ENCODE measurements at places on chromosomes 1 and 21.
A peak's percentile ranks its signal among the peaks of the same experiment; 100 is the strongest.

GRCh38 chr1:47679301-47679791 is 241.5 kb downstream of the FOXD2 start:
- no peak for DNase-seq

DNA sequence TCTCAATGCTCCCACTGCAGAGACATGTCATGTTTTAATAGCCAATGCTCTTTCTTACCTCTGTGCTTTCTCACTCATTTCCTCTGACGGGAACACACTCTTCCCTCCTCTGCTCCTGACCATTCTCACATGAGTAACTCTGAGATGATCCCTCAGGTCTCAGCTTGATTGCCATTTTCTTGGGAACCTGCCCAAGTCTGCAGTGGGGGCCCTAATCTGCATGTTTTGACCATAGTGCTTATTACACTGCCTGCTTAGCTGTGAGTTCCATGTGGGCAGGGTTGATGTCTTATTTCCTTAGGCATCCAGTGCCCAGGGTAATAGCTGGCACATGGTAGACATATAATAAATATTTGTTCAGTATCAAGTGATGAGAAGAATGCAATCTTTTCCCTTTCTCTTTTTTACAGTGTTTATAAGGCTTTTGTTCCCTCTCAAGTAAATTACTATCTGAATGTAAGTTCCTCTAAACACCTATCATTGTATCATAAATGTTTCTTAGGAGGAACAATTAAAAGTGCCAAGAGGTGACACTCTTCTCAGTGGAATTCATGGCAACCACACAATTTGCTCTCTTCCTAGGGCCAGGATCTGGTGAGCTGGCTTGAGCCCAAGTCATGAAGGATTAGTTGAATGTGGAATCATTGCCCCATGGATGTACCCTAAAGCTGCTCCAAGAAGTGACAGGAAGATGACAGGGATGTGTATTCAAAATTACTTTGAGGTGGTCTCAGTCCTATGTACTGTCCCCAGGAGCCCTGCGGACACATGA is 485.4 kb upstream of the USP24 start:
- DNase-seq, result no peak

DNA sequence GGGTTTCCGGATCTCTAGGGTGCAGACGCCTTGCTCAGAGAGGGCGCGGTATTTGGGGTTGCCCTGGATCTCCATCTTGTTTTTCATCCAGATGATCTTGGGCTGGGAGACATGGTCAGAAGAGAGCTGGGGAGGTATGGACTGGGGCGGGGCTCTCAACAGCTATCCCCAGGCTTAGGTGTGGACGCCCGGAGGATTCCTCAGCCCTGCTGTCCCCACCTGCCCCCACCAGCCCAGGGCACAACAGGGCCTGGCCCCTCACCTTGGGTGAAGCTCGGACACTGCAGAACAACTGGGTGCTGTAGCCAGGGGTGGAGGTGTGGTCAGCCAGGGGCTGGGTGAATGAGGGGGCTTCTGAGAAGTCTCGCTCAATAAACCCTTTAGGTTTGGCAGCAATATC is 6.6 kb downstream of the MYBPH start:
- no peak for DNase-seq

GRCh38 chr1:55380355-55380970 is 165.3 kb upstream of the USP24 start:
- DNase-seq, result peak; percentile 12

- no peak for DNase-seq
Observed at GRCh38 chr21:36255663-36256062, 64.3 kb upstream of the MORC3 start.

DNA sequence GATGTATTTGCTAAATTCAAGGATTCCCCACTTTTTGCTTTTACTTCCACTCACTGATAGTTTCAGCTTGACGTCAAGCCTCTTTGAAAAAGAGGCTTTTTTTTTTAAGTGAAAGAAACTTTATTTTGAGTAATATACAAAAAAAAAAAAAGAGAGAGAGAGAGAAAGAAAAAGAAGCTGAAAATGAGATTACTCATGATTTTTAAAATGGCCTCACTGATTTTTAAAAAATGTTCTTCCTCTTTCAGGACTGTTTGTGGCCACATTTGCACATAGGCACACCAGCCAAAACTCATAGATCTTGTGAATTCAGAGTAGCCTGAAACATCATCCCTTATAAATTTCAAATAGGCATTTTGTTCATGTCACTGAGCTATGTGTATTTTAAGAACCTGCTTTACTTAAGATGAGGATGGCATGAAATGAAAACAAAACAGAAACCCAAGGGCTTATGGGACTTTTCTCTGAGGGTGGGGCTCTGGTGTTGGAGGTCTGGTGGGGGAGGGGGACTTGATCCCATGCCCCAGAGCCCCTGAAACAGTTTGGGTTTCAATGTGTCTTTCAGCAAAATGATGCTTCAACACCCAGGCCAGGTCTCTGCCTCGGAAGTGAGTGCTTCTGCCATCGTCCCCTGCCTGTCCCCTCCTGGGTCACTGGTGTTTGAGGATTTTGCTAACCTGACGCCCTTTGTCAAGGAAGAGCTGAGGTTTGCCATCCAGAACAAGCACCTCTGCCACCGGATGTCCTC is 6.1 kb downstream of the ATF3 start:
- no peak for DNase-seq

- DNase-seq, result peak; percentile 61
Observed at GRCh38 chr1:244049162-244050013, 1.7 kb upstream of the ZBTB18 start.

- DNase-seq, result no peak
Observed at GRCh38 chr1:85459290-85459689, 5.7 kb downstream of the DDAH1 start.

GRCh38 chr1:5935026-5935425 is 57.2 kb downstream of the NPHP4 start:
- DNase-seq, result no peak

- peak; percentile 16 for DNase-seq
Observed at GRCh38 chr1:174023440-174023839, 1.3 kb upstream of the RC3H1 start.

- no peak for DNase-seq
Observed at GRCh38 chr1:107149946-107150345, 9.1 kb downstream of the NTNG1 start.

DNA sequence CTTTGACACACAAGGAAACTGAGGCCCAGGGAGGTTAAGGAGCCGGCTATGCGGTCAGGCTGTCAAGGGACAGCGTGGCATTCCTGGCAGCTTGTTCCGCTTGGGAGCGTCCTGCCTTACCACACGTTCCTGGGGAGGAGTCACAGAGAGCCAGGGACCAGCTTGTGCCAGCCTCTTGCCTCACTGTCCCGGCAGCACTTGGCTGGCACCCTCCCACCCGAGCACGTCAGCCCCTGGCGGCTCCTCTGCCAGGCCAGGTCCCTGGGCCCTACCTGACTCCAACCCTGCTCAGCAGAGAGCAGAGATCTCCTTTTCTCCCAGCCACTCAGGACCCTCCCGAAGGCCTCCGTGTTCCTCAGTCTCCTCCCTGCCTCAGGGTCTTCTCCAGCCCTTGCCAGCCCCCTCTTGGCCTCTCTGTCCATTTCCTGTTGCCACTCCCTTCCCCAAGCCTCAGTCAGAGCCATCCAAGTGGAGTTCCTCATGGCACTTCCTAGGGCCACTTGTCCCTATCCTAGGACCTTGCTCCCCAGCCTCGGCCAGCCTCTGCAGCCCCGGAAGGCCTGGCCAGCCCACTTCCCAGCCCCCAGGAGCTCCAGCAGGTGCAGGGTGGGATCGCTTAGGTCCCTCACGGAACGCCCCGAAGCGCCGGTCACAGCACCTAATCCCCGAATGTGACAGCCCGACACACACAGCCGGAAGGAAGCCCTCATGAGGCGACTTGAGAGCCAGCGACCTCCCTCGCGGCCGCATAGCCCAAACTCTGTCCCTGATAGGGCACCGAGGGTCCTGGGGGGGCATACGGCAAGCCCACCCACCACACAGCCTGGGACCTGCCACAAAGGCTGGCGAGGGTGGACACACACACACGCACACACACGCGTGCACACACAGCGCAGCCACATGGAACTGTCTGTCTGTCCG is 130.3 kb downstream of the CASZ1 start:
- no peak for DNase-seq

GRCh38 chr1:154466921-154467417 is 35.0 kb upstream of the TDRD10 start:
- DNase-seq, result no peak

DNA sequence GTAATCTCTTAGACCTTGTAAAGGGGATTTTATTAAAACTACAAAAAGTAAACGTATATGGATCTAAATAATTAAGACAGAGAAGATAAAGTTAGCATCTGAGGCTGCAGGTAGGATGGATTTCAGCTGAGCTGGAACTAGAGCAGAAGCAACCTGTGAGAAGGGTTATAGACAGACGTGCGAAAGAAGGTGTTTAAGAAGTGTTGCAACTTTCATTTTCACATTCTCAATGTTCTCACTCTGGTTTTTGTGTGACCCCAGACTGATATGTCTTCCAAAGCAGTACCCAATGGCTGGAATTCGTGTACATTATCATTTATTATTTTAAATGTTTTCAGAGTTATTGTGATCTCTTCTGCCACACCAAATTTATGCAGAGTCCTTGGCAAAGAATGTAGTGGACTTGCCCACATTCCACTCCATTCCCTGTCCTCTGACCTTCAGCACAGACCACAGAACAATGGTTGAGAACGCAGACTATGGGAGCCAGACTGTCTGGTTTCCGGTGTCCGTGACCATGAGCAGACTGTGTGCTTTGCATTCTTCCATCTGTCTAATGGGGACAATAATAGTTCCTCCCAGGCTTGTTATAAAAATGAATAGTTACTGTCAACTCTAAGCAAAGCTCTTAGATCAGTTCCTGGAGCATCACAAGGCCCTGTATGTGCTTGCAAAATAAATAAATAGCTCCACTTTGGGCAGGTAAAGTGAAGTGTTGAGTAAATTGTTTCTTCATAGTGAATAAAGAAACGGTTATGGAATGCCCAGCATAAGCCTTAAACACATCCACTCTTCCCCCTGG is 140.6 kb upstream of the SAMSN1 start:
- DNase-seq, result no peak

DNA sequence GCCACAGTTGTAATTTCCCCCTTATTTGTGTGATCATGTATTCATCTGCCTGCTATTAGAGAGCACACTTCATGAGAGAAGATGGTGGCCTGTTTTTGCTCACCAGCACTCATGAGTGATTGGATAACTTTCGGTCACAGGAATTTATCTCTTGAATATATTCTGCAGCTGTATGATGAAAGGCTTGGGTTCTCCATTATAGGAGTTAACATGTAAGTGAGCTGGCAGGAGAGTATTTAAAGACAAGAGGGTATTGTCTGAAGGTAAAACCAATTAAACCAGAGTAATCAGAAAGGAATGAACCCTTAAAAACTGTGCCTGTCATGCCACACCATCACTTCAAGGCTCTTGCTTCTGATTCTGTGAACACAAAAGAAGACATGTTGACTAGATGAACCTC is 574.9 kb upstream of the CAMK1G start:
- no peak for DNase-seq

DNA sequence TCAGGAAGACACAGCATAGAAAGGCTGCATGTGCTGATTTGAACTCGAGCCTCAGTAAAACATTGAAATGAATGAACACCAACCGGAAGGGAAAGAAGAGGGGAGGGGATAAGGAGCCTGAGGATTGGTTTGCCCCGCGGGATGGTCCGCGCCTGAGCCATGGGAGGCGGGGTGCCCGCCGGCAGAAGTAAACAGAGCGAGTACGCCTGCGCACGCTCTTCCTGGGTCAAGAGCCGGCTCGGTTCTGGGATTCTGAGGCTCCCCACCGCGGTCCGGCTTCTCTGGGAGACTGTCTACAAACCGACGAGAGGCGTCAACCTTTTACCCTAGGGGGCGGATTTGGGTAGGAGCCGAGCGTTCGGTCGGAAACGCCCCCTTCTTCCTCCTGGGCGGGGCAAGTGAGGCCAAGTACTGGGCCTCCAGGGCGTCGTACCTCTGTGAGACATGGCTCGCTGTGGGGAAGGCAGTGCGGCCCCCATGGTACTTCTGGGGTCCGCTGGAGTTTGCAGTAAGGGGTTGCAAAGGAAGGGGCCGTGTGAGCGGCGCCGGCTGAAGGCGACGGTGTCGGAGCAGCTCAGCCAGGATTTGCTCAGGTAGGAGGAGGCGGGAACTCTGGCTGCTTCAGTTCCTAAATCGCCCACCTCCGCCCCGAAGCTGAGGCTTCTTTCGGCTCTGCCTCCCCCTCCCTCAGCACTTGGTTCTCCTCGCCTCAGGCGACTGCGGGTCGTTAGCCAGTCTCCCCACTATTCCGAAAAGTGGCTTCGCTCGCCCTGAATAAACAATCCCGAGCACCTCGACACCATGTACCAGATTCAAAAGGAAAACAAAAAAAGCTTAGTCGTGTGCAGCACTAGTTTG is at the start of gene BTBD8:
Gene BTBD8 (plus strand): TSS at position 218 of the 858 bp plus-strand sequence. CDS start 227 bp downstream, at position 445.
- peak; percentile 87 for DNase-seq

DNA sequence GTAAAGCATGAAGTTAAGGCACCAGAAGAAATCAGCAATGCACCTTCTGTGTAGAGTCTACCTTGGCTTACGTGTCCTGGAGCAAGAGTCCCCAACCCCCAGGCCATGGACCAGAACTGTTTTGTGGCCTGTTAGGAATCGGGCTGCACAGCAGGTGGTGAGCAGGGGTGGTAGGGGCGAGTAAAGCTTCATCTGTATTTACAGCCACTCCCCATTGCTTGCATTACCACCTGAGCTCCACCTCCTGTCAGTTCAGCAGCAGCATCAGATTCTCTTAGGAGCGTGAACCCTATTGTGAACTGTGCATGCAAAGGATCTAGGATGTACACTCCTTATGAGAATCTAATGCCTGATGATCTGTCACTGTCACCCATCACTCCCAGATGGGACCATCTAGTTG is 21.5 kb downstream of the ZMYND12 start:
- no peak for DNase-seq

- DNase-seq, result no peak
Observed at GRCh38 chr1:6795203-6795602, 9.9 kb downstream of the CAMTA1 start.

DNA sequence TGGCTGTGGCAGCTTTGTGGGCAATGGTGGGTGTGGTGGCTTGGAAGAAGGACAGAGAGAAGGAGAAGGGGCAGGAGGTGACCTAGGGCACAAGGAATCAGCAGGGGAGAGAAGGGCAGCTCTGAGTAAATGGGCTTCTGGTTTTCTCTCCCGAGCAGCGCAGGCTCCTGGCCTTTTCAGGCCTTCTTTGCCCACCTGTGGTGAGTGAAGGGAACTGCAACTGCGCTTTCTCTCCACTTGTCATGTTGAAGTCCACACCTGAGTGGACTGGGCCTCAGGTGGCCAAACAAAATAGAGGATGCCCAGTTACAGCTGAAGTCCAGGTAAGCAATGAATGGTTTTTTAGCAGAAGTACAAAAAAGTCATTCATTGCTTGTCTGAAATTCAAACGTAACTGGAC is 29.4 kb upstream of the KCNA10 start:
- peak; percentile 4 for DNase-seq

DNA sequence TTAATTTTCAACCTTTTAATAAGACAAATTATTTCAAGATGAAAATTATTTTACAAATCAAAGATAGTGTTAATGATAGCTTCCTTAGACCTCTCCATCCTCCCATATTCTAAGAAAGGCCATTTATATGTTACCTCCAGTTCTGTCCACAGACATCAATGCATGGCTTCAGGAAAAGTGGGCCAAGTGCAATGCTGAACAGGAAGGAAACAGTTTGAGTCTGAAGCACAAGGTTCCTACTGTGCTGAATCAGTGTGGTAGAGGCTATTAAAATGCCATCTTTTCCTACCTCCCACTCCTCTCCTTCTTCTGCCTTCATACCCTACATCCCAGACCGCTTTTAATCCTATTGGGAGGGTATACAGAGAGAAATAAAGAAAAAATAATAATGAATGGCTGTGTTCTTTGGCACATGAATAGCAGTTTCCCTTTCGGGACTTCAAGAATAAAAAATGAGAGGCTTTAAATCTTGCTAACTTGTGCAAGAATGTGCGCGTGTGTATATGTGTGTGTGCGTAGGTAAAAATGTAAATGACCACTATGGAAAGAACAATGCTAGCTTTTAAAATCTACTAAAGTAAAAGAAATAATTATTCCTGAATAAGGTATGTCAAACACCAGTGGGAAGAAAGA is 62.6 kb upstream of the C1orf105 start:
- DNase-seq, result no peak

All from erythroblast (primary cell).